ENCODE measurements at places on chromosomes 11 and 22.

GRCh38 chr11:30861064-30861463 is 274.9 kb upstream of the MPPED2 start:
- no peak for DNase-seq

GRCh38 chr11:113048820-113049768 is 87.9 kb downstream of the NCAM1 start:
- no peak for DNase-seq

DNA sequence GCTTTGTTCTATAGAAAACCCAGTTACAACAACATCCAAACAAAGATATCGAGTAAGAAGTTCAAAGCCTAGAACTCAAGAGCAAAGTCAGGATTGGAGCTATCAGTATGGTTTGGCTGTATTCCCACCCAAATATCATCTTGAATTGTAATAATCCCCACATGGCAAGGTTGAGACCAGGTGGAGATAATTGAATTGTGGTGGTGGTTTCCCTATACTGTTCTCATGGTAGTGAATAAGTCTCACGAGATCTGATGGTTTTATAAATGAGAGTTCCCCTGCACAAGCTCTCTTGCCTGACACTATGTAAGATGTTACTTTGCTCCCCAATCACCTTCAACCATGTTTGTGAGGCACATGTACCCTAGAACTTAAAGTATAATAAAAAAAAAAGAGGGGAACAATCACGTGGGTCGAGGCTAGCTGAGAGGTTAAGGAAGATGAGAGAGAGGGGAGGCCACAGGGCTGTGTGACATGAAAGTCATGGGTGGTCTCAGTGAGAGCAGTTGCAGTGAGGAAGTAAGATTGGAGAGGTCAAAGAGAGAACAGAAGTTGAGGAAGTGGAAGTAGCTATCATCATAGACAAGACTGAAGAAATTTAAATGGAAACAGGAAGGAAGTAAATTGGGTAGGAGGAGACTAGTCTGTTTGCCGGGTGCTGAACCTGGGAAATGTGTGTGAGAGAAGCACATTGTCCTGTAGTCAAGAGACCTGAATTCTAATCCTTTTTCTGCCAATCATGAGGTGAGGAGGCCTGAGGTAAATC is 80.1 kb upstream of the CD44 start:
- no peak for DNase-seq

DNA sequence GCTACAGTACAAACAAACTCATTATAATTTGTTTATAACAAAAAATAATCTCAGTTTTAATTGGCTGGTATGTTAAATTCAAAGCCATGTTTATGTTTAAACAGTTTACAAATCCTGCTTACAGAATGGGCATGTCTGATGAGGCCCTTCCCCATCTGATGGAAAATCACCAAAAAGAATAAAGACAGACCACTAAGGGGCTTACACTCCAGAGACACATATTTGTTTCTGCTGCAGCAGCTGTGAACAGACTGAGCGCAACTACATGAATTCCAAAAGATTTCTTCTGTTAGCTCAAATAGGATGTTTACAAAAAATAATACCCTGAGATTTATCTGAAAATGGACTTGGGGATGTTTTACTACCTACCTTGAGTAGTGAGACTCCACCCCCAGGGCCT is 174.7 kb upstream of the PITPNB start:
- DNase-seq, result no peak

DNA sequence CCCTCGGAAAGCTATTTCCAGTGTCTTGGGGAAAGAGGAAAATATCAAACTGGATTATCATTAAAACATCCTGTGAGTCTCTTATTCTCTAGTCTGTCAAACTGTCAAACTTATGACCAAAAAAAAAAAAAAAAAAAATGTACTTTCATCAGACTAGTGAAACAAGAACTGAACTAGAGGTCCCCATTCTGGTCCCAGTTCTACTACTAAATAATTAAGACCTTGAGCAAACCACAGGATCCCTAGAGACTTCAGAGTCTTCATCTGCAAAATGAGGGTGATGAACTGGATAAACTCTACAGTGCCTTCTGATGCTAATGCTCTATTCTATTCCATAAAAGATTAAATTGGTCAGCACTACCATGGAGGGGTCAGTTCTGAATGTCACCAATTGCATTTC is 105.8 kb downstream of the SERGEF start:
- DNase-seq, result no peak

- DNase-seq, result no peak
Observed at GRCh38 chr11:76162336-76163288, 43.7 kb downstream of the WNT11 start.

GRCh38 chr11:29309992-29310391 is 706.8 kb downstream of the KCNA4 start:
- DNase-seq, result no peak

DNA sequence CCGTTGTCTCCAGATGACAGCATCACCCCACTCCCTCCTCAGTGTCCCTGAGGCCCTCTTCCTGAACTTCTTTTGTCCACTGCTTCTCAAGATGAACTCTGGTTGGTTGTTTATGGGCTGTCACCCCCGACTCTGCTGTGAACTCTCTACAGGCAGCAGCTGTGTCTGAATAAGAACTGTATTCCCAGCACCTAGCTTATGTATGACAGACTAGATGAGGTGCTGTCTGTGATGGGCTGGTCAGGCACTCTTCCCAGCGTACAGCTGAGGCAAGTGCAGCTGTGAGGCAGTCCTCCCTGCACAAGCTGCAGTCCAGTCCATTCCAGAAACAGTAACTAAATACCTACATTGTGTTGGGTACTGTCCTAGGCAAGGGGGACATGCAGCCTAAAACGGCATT is 111.4 kb upstream of the PITPNB start:
- DNase-seq, result no peak

- no peak for DNase-seq
Observed at GRCh38 chr11:796565-797295, 1.4 kb downstream of the SLC25A22 start.

GRCh38 chr22:38124236-38124974 is 13.9 kb upstream of the BAIAP2L2 start:
- DNase-seq, result no peak

- DNase-seq, result no peak
Observed at GRCh38 chr11:72001834-72002591, 3.3 kb downstream of the IL18BP start.

GRCh38 chr11:65382804-65383368 is 440 bp upstream of the SLC25A45 start:
- DNase-seq, result no peak

- no peak for DNase-seq
Observed at GRCh38 chr22:20040327-20041200, 19.7 kb downstream of the TANGO2 start.

DNA sequence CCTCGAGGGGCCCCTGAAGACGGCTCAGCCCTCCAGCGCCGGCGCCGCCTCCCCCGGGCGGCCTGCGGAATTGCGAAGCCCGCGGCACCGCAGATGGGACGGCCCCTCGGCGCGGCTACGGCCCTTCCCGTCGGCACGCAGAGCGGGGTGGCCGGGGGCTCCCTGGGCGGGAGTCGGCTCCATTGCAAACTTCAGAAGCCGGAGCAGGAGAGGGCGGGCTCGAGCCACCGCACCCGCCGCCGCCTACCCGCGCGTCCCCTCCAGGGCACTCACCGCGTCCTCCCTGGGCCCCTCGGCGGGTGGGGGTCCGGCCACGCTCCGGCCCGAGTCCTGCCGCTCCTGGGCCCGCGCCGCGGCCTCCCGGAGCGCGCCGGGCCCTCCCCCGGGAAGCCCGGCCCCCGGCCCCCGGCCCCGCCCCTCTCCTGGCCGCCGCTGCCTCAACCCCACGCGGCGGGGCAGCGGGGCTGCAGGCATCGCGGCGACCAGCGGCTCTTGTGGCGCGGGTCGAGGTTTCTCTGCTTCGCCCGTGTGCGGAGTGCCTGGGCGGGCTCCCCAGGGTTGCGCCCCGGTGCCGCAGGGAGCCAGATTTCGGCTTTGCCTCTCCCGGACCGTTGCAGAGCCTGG is at the start of gene PACSIN3:
Gene PACSIN3, minus strand, starts transcription at position 359 of the 624 bp plus-strand sequence. CDS start 3,707 bp downstream, outside the sequence.
- DNase-seq, result peak; percentile 23

GRCh38 chr22:35792506-35792905 is 74.8 kb downstream of the APOL5 start:
- DNase-seq, result no peak

DNA sequence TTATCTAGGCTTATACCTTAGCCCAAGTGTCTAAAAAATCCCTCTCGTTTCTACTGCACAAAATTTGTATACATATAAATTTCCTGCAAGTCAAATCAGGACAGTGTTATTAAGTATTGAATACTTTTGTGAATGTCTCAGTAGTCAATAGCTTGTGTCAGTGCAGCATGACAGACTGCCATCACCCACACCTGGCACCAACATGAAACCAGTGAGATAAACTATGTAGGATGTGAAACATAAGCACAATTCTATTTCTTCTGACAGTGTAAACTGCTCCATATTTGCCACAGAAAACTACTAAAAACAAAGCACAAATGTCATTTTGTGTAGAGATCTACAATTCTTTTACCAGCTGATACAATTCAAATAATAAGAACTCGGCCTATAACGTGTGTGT is 542.1 kb upstream of the LUZP2 start:
- DNase-seq, result no peak

GRCh38 chr11:35247863-35248262 is 108.9 kb downstream of the CD44 start:
- no peak for DNase-seq

DNA sequence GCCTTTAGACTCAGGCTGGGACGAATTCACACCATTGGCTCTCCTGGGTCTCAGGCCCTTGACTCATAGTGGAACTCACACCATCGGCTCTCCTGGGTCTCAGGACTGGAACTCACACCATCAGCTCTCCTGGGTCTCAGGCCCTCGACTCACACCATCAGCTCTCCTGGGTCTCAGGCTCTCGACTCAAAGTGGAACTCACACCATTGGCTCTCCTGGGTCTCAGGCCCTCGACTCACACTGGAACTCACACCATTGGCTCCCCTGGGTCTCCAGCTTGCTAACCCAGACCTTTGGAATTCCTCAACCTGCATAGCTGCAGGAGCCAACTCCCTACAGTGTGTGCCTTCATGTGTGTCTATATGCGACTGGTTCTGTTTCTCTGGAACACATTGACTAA is 56.7 kb downstream of the SHISAL1 start:
- DNase-seq, result no peak

DNA sequence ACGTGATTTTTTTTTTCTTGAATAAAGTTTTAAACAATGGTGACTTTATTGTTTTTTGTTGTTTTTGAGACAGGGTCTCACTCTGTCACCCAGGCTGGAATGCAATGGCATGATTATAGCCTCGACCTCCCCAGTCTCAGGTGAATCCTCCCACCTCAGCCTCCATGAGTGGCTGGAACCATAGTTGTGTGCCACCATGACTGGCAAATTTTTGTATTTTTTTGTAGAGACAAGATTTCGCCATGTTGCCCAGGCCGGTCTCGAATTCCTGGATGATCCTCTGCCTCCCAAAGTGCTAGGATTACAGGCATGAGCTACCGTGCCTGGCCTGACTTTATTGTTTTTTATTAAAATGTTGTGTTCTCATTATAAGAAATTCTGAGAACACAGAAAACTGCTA is 12.2 kb upstream of the CRYBB3 start:
- no peak for DNase-seq

- no peak for DNase-seq
Observed at GRCh38 chr11:117868815-117869561, 7.5 kb downstream of the FXYD6 start.

GRCh38 chr11:83349296-83349695 is 63.1 kb upstream of the CCDC90B start:
- no peak for DNase-seq

- DNase-seq, result no peak
Observed at GRCh38 chr11:95547186-95547585, 242.4 kb downstream of the FAM76B start.

- no peak for DNase-seq
Observed at GRCh38 chr22:22866381-22867111, 21.1 kb upstream of the IGLL5 start.

GRCh38 chr11:16180868-16181267 is 175.5 kb downstream of the SOX6 start:
- no peak for DNase-seq
